T1000 (cell line): ENCODE measurements at places on chromosomes 7 and 10.

- DNase-seq = peak; percentile 47
These were observed 1.8 kb downstream of the SMURF1 start for GRCh38 chr7:99141841-99142726.

- DNase-seq = no peak
These were observed 75.9 kb upstream of the SP8 start for GRCh38 chr7:20862554-20862953.

- DNase-seq = no peak
These were observed 108.4 kb downstream of the ZNF365 start for GRCh38 chr10:62482581-62482980.

DNA sequence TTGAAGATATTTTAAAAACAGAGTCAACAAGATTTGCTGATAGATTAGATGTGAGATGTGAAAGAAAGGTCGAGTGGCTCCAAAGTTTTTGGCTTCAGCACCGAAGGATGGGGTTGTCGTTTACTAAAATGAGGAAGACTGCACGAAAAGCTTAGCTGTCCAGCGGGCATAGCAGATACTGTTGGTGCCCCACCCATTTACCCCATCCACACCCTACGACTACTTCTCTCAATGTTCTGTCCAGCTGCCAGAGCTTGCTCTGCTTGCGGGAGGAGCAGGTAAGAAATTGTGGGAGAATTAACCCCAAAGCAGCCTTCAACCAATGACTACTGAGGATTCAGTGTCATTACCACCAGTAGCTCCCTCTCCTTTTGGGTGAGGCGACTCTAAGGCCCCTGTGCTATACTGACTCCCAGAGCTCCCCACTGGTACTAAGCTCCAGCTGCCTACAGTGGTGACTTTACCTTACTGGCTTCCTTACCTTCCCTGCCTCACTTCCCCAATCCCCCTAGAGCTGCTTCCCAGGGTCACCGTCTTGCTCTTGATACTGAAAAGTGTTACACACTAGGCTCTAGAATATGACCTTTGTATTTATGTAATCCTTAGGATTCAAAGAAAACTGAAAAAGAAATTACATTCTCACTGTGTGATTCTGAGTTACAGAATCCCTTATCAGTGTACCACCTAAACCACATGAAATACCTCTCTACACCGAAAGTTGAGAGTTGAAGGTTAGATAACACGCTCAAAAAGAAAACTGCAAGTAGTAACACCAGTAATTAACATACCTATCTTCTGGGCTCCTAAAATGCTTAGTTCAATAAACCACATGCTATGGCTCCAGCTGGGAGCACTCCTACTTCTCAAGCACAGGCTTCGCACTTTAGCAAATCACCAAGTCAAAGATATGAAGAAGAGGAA, 22.3 kb downstream of the CACUL1 start:
- DNase-seq = no peak

DNA sequence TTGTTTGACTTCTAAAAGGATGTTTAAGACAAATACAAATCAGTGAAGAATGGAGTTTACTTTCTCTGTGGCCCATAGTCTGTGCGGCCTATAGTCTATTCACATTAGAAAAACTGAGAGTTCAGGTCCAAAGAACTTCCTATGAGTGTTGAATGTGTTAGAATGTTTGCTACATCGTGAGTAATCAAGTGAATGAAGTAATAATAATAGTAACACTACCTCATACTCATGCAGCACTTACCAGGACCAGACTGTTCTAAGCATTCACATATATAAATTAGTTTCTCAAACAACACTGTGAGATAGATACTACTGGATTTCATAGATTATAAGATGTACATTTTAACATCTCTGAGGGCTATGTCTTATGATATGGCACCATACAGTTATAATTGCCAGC, 70.4 kb downstream of the RALA start:
- DNase-seq = no peak

DNA sequence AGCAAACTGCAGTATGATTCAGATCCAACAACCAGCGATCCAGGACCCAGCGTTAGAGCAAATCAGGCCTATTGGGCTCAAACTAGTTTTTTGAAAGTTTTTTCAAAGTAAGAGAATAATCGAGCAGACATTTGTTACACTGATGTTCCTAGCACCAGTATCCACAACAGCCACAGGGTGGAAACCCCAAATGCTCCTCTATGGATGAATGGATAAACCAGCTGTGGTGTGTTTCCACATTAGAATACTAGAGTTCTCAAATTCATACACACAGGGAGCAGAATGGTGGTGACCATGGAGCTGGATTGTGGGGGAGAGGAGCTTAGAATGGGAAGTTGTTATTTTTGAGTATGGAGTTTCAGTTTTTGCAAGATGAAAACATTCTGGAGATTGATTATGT, 60.7 kb downstream of the PDIA4 start:
- DNase-seq = no peak

DNA sequence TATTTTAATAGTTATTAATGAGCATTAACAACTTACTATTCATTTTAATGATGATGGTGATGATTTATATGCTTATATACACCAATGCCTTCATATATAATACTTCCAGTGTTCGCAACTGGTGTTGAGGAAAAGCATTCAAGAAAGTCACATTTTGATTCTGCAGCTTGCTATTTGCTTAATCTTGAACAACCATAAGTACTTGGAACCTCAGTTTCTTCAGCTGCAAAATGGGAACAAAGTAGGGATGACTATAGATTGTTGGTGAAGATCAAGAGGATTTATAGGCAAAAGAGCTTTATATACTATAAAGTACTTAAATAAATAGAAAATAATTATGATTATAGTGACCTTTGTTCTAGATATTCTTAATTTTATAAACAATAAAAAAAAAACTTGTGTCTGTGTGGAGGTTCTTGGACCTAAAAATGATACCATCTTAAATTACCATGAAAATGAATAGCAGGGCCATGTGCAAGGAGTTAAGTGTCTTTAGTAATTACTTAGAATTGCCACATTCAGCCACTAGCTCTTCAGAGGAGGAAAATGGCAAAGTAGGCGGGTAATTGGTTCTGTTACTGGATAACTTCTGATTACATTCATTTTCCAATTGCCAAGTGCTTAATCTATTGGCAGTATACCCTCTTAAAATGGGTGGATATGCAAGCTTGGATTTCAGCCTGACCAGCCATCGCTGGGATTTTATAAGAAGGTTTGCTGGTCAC, 4.5 kb downstream of the ARID5B start:
- DNase-seq = no peak

DNA sequence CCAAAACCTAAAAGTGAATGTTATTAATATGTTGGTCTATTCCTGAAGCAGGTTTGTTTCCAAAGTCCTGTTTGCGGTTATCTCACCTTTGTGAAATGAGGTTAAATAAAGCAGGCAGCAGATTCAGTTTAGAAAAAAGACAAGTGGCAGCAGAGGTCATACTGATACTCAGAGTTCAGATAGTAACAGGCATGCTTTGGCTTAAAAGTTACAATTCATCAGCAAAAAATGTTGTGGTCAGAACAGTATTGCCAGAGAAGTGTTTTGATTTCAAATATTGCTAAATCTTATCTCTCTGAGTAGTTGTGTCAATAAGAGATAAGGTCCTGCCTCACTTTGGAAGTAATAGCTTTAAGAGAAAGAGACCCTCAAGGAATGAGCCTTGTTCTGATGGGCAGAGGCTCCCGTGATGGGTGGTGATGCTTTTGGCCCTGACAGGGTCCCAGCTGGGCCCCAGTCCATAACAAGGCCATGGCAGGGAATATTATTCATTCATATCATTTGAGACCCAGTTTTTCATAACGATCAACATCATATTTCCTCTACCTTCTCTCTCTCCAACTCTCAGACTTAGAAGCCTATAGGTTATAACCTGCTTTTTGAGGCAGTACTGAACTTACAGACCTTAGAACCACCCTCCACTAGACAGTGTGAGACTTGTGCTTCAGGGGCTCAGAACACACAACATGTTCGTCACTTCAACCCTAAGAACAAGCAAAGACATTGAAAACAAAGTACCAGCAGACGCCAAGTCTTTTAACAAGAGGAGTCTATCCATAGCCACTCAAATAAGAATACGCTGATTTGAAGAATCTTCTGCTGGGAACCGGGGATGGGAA, 58.5 kb upstream of the AHR start:
- DNase-seq = no peak

DNA sequence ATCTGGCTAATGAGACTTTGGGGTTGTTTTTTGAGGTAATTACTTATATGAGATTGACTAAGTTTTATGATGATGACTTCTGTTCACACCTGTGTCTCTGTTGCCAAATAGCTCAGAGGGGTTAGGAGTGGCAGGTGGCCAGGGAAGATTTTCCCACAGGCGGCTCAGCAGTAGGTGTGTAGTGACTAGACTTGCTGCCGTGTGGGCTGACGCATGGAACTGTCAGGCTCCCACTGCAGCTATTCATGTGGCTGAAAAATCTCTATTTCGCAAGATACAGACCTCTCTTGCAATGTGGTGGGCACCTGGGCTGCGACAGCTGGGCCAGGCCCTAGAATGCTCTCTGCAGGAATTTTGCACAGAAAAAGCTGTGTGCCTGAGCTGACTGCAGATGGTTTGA, 1.4 kb downstream of the CPA4 start:
- DNase-seq = no peak

GRCh38 chr7:91872069-91872468, 8.4 kb downstream of the MTERF1 start:
- DNase-seq = no peak

DNA sequence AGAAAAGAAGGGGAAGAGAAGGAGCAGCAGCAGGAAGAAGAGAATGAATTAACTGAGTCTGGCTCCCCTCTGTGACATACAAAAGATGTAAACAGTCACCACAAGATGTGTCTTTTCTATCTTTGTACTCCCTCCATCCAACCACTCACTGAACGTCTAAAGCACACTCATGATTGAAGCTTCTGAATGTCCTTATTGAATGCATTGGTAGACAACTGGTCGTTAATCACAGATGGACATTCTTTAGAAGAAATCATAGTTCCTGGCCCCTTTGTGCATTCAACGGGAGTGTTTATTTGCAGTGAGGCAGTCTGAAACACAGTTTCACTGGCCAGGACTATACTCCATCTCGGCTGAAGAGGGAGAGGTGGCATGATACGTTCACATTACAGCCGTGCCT, 206.3 kb upstream of the KMT2E start:
- DNase-seq = no peak

- DNase-seq = no peak
These were observed 48.3 kb upstream of the ZMIZ2 start for GRCh38 chr7:44700322-44700721.

- DNase-seq = no peak
These were observed 238.7 kb upstream of the TCF7L2 start for GRCh38 chr10:112711366-112711765.

DNA sequence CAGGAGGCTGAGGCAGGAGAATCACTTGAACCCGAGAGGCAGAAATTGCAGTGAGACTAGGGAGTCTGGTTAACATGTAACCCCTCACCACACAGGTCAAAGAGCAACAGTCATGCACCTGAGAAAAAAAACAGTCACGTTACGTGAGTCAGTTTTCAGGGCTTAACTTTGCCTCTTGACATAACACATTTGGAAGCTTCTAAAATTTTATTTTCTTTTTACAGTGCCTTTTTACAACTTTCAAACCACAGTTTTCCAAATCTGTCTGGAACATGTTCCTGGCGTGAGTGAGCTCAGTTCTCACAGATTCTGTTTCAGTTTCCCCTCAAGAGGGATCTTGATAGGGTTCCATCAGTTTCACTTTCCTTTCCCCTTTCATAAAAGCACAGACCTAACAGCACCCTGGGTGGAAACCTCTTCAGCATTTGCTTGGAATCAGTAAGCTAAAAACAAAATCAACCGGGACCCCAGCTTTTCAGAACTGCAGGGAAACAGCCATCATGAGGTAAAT, 4.4 kb downstream of the IFIT3 start:
- no peak for DNase-seq

DNA sequence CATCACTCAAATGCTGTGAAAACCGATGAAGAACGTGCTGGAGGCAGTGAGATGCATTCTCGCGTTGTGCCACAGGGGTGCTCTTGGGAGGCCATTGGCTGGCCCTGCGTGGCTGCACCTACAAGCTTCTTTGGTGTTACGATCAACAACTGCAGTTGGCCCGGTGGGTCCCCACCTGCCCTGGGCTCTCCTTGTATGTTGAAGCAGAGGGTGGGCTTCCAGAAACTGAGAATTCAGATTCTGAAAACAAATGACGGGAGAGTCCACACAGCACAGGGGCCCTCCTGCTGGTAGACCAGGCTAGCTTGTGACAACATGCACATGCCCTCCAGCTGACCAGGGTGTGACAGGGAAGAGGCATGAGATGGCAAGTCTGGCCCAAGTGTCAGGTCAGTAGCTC, 23.7 kb upstream of the DDC start:
- no peak for DNase-seq

DNA sequence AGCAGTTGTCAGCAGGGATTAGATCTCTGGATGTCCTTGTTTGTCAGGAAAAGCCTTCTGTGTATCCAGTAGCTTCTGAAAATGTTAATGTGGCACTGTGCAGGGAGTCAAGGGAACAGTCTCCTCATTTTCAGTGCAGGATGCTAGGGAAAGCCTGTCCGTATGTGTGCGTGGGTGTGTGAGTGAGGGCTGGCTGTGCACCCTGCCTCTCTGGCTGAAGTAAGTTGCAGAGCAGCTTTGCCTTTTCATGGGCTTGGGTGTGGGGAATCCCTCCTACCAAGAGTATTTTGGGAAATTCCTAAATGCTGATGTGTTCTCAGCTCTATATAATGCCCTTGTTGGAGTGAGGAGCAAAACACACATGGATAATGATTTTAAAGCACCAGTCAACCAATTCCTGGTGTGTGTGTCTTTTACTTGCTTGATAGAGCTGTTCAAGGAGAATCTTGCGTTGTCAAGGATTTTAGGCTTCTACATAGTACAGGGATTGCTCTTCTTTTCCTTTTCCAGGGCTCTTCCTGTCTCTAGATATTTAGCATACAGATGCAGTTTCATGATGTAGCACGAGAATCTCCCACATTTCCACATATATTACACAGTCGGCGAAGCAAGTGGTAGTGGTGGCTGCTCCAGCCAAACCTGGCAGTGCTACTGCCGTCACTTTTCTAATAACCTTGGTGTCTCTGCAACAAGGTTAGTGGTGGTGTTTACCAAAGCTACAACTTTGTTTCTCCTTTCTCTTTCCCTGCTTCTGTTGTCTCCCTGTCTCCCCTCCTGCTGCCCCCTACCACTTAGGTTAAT, 92.8 kb downstream of the MCU start:
- no peak for DNase-seq

- DNase-seq = no peak
These were observed 1005.8 kb downstream of the GATA3 start for GRCh38 chr10:9060314-9060713.

- DNase-seq = no peak
These were observed 176.9 kb downstream of the CHN2 start for GRCh38 chr7:29371472-29371871.
